ENCODE measurements at places on chromosomes 13 and 19. TPM values are rescaled to one million over a fixed set of nuclear protein-coding genes. Genes with fewer than 3 reads are reported as not detected.

LHFPL6 gene
- 39.0 TPM for total RNA-seq

DNA sequence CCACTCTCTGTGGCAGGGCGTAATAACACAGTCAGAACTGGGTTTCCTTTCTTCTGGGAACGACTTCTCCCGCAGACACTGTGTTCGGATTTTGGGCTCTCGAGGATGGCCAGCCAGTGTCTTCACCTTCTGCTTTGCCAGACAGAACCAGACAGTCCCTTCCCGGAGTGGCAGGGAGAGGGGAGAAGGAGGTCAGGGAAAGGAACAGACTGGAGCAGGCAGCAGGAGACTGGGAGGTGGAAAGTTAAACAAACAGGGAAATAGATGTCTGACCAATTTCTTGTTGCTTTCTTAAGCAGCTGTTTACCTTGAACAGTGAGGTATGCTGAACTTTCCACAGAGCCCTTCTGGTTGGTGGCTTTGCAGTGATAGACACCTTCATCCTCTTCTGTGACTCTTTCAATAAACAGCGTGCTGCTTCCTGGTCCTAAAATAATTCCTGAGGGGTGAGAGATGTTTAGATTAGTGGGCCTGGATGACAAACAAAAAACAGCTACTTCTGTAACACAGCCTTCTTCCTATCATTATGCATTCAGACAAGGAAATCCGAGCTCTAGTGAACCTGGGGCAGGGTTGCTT is 137.6 kb downstream of the FLT1 start:
- peak; percentile 50 for DNase-seq

GRCh38 chr13:52599037-52599847 is 43.0 kb upstream of the HNRNPA1L2 start:
- peak; percentile 22 for DNase-seq

DNA sequence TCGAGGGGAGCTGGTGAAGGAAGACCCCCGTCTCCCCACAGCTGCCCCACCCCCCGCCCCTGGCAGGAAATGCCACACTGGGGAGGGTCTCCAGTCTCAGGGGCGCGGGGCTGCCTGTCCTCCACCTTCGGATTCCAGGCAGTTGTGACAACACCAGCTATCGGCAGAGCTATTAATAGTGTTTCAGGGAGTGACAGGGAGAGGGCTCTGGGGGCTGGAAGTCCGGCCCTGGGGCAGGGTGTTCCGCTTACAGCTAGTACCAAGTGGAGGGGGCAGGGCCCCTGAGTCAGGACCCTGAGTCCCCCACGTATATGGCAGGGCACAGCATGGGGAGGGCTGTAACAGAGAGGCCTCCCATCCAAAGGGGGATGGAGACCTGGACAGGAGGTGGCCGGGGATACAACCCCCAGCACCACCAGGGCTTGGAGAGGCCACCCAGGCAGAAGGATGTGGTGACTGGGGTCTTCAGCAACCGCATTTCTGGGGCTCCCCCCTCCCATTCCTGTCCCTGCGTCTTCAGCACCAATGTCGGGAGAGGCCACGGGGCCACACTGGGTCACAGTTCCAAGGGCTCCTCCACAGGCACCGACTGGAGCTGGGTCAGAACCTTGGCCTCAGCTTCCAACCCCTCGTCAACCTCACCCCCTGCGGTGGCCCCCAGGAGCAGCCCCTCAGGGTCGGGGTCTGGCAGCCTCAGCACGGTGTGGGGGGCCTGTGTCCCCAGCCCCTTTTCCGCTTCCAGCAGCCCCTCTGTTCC is 3.9 kb downstream of the SIX5 start:
- no peak for DNase-seq

DNA sequence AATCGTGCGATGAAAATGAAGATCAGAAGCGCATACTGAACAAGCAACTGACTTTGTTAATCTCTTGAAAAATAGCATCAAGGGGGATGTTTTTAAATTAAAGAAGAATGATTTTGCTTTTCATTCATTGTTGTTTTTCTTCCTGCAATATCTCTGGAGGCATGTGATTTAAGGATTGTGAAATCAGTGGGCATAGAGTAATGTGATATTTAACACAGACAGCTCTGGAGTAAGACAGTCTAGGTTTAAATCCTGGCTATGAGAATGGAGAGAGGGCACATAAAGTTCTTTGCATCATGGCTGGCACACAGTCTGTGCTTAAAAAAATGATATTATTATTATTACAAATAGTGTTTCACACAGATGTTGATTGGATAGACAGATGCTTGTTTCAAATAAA is 243.1 kb upstream of the NBEA start:
- no peak for DNase-seq

- no peak for DNase-seq
Measured at GRCh38 chr19:16883522-16883921, 5.3 kb upstream of the F2RL3 start.

TBXA2R gene
- 0.59 TPM for total RNA-seq

DNA sequence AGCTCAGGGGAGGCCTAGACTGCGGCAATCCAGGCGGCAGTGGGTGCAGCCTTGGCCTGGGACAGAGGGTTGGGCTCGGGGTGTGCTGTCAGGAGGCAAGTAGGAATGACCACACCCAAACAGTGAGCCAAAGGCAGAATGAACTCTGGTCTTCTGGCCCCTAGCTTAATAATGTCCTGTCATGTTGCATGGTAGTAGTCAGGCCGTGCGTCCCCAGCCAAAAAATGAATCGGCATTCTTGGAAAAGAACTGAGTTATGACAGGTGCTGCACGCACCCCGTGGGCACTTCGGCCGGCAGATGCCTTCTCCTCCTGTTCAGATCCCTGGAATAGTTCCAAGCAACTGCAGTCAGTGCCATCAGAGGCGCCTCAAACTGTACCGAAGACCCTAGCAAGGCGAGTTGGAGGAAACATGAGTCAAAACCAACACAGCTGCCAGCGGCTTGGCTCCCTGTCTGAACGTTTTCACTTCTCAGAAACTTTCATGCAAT is 55.9 kb downstream of the ATP7B start:
- no peak for DNase-seq

DNA sequence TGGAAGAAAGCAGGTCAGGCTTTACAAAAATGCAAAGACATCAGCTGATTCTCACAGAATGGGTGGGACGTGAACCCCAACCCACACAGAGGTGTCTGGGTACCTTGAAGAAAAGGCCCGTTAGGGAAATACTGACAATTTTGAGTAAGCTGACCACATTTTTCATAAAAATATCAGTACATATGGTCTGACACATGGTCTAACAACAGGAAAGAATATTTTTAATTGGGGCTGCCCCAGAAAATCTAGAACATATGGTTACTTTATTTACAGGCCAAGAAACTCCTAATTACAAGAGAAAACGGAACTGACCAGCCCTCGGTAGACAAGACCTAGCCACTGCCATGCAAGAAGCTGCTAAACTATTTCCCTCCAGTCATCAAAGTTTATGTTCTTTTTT is 48.7 kb upstream of the ITM2B start:
- no peak for DNase-seq

DNA sequence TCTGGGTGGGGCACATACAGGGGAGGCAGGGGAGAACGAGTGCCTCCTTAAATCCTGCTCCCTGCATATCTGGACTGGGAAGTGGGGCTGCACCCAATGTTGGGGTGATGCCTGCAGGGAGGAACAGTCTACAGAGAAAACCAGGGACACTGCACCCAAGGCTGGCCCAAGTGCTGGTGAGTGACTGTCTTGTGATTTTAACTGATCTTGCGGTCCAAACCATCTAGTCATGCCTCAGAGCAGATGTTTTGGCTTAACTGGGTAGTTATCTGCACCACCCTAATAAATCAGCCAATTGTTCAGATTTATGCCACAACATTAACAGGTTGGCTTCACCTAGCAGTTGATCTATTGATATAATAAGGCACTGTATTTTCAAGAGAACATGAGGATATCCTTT is 219.2 kb upstream of the IRS2 start:
- DNase-seq: no peak

DNA sequence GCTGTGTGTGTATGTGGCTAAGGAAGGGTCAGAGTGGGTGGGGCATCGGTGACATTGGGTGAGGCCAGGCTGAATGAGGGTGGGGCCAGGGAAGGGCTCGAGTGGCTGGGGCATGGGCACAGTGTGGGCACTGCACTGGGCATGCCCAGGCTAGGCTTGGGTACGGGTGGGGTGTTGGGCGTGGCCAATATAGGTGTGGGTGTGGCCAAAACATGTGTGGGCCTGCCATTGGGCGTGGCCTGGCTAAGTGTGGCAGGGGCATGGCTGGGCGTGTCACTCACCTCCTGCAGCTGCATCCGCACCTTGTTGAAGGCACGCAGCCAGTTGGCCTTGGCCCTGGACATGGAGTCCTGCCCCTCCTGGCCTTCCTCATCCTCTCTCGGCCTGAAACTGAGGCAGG is 33.2 kb downstream of the UNC13A start:
- DNase-seq: no peak

WASF3 gene
- 4.7 TPM for total RNA-seq

- DNase-seq: no peak
Measured at GRCh38 chr13:111403266-111403665, 82.8 kb downstream of the TEX29 start.

GRCh38 chr13:25447396-25447795 is 75.6 kb downstream of the ATP8A2 start:
- DNase-seq: no peak

DNA sequence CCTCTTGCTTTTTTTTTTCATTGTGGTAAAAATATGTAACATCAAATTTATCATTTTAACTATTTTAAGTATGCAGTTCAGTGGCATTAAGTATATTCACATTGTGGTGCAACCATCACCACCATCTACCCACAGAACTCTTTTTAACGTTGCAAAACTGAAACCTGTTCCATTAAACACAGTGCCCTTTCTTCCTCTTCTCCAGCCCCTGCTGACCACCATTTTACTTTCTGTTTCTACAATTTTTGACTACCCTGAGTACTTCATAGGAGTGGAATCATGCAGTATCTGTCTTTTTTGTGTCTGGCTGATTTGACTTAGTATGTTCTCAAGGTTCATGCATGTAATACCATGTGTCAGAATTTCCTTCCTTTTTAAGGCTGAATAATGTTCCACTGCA is 153.1 kb downstream of the FGF9 start:
- no peak for DNase-seq

DNA sequence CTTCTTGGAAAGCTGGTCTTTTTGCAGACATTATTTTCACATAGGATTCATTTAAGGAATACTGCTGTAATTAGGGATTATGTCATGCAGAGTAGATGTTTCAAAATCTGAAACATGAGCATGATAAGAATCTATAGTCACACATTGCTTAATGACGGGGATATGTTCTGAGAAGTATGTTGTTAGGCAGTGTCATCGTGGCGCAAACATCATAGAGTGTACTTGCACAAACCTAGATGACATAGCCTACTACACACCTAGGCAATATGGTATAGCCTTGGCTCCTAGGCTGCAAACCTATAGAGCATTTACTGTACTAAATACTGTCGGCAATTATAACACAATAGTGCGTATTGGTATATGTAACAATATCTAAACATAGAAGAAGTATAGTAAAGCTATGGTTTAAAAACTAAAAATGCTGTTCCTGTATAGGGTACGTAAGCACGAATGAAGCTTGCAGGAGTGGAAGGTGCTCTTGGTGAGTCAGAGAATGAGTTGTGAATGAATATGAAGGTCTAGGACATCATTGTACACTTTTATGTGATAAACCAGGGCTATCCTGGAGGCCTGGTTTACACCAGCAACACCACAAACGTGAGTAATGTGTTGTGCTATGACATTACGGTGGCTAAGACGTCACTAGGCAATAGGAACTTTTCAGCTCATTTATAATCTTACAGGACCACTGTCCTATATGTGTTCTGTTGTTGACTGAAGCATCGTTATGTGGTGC is 283.1 kb downstream of the MTUS2 start:
- peak; percentile 17 for DNase-seq

GRCh38 chr13:112704308-112705145 is 14.7 kb downstream of the ATP11A start:
- DNase-seq: no peak

- DNase-seq: peak; percentile 98
Measured at GRCh38 chr19:41323430-41324125, 13.6 kb downstream of the CCDC97 start.

ZNF878 gene
- 1.1 TPM for total RNA-seq

DNA sequence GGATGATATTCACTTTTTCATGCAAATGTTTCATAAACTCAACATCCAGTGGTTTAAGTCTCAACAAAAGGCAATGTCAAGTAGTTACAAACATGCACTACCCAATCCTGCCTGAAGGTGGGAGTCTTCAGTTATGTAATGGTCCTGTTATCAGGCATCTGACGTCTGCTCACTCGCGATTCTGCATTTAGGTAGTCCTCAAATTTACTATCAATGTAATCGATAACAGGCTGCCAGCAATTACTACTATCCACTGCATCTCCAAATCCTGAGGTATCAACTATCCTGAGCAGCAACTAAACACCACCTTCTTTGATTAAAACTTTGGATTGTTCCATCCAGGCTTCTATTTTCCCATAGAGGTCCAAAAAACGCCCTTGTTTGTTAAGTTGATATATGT is 51.2 kb downstream of the NLRP12 start:
- DNase-seq: peak; percentile 58

- no peak for DNase-seq
Measured at GRCh38 chr19:49491030-49491803, 3.8 kb downstream of the RPL13A start.

DNA sequence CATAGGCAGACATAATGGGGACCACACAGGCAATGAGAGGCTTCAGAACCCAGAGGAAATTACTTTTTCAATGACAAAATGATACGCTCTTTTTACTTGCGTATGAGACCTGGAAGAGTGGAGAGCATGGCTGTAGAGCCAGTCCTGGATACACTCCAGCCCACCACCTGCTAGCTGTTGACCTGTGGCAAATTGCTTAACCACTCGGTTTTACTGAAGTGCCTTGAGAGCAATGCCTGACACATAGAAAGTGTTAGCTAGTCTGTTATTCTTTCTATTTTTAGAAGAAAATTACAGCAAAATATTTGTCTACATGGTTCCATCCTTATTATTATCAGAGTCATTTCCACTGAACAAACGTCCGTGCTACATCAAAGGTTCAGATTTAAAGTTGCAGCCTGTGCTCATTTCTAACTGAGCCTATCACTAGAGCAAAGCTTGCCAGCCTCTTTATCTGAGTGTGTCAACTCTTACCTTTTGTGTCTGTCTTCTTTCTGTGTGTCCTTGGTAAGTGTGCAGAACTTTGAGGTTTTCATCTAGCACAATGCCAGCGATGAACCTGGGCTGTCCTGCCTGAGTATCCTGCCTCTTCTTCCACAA is 9.6 kb upstream of the GPR183 start:
- DNase-seq: no peak

DNA sequence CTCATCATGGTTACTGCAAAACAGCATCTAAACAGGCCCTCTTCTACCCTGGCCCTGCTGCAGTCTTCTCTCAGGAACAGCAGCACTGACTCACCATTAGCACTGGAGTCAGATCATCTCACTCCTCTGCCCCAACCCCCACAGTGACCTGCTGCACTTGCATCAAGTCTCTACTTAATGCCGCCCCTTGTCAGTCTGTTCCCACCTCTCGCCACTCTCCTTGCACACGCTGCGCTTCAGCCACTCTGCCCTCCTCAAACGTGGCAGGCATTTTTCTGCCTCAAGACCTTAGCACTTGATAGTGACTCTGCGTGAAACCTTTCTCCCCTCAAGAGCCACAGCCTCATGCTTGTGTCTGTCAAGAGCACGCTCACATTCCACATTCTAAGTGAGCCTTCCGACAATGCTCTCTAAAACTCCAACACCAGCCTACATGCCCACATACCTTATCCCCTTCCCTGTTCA is 22.1 kb downstream of the MIPEP start:
- peak; percentile 40 for DNase-seq

C19orf38 gene
- not detected for total RNA-seq

DCLK1 gene
- 2.0 TPM for total RNA-seq

CYP2F1 gene
- total RNA-seq: not detected

Data from M059J (cell line).